ENCODE measurements at places on chromosomes 13 and 19. TPM values are rescaled to one million over a fixed set of nuclear protein-coding genes. Genes with fewer than 3 reads are reported as not detected.

Gene UBE2L5
- total RNA-seq: not detected

Gene TNFSF9
- total RNA-seq: 2.9 TPM

Gene FRY
- not detected for total RNA-seq

Gene SYNE4
- 0.28 TPM for total RNA-seq

Gene CYP4F2
- 0.07 TPM for total RNA-seq

Gene NBEA
- 1.9 TPM for total RNA-seq

Gene ADM5
- total RNA-seq: 5.3 TPM

Gene TBXA2R
- 0.79 TPM for total RNA-seq

Gene KLHL1
- total RNA-seq: not detected

Gene COX6B2
- total RNA-seq: 1.0 TPM

Gene LILRB5
- total RNA-seq: not detected

Gene KCNJ14
- total RNA-seq: 1.1 TPM

Gene SOX1
- total RNA-seq: not detected

Gene CLEC17A
- not detected for total RNA-seq

Gene SLC7A9
- total RNA-seq: 0.39 TPM

Gene ACER1
- total RNA-seq: not detected

Gene ADAMTSL5
- 3.4 TPM for total RNA-seq

Gene DPF1
- 3.8 TPM for total RNA-seq

Gene CEACAM3
- not detected for total RNA-seq
